SK-N-DZ (cell line): ENCODE measurements at places on chromosomes 1 and 21.

DNA sequence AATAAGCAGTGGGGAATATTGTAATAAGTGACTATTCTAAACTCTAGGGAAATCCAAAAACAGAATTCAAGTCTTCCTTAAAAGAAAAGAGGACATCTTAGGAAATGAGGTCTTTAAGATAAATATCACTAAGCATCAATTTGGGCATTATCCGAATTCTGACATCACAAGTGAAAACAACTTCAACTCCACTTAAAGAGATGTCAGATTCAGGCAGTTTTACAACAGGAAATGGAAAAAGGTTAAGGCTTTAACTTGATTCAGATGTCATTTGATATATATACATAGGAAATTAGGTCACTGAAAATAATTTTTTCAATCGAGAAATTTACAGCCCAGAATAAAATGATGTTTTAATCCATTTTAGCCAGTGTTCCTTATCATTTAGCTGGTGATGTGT, 435.4 kb downstream of the SETD4 start:
- DNase-seq = no peak

GRCh38 chr21:31133243-31133830, 95.1 kb upstream of the KRTAP19-8 start:
- no peak for DNase-seq

GRCh38 chr1:33332357-33332789, 11.5 kb upstream of the A3GALT2 start:
- no peak for DNase-seq

DNA sequence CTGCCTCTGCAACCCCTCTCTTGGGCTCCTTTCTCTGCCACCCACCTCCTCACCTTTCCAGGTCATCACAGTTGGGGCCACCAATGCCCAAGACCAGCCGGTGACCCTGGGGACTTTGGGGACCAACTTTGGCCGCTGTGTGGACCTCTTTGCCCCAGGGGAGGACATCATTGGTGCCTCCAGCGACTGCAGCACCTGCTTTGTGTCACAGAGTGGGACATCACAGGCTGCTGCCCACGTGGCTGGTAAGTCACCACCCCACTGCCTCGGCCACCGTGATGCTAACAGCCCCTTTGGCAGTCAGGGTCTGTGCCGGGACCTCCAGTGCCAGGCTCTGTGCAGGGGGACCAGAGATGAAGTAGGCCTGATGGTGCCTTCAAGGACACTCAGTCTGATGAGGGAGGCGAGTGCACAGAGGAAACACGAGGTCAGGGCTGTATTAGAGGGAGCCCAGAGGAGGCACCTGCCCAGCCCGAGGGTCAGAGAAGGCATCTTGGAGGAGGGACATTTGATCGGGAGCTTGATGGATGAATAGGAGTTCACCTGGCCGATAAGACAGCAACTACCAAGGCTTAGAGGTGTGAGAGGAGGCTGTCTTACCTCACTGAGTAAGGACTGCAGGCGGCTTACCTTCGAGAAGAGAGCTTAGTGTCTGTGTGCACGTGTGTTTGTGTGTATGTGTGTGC, 18.1 kb downstream of the PCSK9 start:
- DNase-seq = no peak

DNA sequence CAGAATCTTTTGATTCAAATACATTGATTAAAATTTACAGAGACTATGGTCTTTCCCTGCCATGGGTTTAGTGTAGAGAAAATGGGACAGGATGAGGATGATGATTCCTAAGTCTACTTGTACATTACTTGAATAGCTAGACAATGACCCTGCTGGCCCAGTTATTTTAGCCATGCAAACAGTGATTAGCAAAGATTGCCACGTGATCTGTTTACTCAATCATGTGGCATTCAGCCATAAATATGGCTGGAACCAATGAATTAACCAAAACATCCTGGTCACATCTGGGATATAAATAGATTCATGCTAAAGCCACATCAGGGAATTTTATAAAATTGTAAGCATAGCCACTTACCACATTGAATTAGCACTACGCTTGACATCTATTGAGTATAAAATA, 167.3 kb downstream of the PBX1 start:
- DNase-seq = no peak

- peak; percentile 11 for DNase-seq
Measured at GRCh38 chr1:95308276-95309030, 74.4 kb downstream of the RWDD3 start.

DNA sequence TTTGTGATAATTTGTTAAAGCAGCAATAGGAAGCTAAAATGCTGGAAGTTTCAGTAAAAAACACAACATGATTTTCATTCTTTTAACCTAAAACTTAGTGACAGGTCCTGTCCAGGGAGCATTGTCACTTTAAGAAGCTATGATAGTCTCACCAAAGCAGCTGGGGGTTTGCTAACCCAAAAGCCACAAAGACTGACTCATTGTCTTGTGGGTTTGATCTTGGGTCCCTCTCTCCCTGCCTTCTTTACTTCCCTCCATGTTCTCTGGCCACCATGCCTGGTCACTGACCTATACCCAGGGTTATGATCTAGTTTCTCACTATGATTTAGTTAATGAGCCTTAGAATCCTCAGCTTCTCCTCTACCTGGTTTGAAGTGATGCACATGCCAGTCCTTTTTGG, 213.5 kb upstream of the PTGFR start:
- no peak for DNase-seq

GRCh38 chr1:150780510-150780909, 14.9 kb upstream of the CTSS start:
- DNase-seq = no peak

DNA sequence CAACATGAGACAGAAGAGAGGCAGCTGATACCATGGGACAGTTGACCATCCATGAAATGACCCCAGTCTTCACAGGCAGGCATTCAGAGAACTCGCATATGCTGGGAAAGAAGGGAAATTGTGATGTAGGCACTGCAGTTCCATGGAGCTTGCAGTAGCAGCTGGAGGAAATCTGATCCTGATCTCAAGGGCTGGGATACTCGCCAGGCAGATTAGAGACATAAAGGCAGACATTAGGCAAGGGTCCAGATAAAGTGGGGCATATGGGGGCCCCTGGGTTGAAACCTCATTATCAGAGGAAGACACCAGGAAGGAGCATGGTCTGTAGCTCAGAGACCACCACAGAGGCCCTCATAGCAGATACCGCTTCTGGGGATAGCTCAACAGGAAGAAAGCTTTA, 48.7 kb upstream of the TNR start:
- no peak for DNase-seq

DNA sequence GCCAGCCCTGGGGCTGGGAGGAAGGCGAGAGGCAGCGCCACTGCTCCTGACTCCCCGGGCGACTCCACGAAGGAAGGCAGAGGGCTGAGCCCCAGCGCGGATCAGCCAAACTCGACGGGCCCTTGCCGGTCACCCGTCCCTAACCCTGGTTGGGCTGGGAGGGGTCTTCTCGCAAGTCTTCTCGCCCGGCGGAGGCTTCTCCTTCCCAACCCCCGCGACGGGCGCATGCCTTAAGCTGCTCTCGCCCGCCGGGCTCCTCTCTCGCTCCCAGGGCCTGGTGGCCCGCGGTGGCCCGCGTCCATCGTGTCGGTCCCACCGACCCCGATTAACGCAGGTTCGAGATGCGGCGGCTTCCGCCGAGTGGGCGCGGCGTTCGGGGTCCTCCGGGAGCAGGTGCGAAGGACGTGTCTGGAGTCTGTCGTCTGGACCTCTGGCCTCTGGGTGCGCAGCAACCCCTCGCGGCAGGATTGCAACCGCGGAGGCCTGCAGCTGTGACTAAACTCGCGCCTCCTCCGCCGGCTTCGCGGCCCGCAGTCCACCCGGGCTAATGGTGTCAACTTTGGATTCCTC, 29.0 kb upstream of the PPM1J start:
- DNase-seq = no peak

- DNase-seq = no peak
Measured at GRCh38 chr1:114105421-114105979, 48.2 kb downstream of the SYT6 start.

DNA sequence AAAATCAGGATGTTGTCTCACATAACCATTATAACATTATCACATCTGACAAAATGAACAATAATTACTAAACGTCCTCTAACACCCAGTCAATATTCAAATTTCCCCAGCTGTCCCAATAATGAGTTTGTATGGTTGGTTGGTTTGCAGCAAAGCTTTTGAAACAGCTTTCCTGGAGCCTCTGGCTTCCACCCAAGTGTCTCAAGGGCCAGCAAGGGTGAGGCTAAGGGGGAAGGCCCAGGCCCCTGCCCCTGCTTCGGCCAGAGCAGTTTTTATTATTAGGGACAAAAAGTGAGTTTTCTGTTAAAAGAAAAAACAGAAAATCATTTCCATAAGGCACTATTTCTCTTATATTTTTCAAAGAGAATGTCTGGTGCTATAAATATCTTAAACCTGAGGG, 19.1 kb upstream of the AVPR1B start:
- no peak for DNase-seq

- no peak for DNase-seq
Measured at GRCh38 chr1:187762118-187762517, 933.4 kb downstream of the PLA2G4A start.

GRCh38 chr1:905071-905749, 18.5 kb upstream of the SAMD11 start:
- peak; percentile 28 for DNase-seq

- DNase-seq = no peak
Measured at GRCh38 chr1:54120698-54121481, 31.9 kb downstream of the CDCP2 start.

- DNase-seq = no peak
Measured at GRCh38 chr1:224127925-224128819, 14.3 kb downstream of the FBXO28 start.

- DNase-seq = peak; percentile 57
Measured at GRCh38 chr1:234409328-234409727, 36.1 kb downstream of the COA6 start.

- no peak for DNase-seq
Measured at GRCh38 chr1:178575611-178576361, 62.9 kb downstream of the TEX35 start.

DNA sequence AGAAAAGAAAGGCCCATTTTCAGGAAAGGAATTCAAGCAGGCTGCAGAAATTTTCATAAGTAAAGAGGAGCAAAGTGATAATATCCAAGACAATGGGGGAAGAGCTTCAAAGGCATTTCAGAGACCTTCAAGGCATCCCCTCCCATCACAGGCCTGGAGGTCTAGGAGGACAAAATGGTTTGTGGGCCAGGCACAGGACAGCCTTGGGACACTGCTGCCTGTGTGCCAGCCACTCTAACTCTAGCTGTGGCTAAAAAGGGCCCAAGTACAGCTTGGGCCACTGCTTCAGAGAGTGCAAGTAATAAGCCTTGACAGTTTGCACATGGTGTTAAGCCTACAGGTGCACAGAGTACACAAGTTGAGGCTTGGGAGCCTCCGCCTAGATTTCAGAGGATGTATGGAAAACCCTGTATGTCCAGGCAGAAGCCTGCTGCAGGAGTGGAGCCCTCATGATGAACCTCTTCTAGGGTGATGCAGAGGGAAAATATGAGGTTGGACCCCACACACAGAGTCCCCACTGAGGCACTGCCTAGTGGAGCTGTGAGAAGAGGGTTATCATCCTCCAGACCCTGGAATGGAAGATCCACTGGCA, 51.8 kb upstream of the ZSWIM5 start:
- DNase-seq = no peak

- DNase-seq = no peak
Measured at GRCh38 chr1:7940745-7941436, at the start of gene TNFRSF9. TSS of gene TNFRSF9 (minus strand) at chr1:7940839. CDS start at chr1:7939994, 845 bp downstream.

- DNase-seq = no peak
Measured at GRCh38 chr1:155873860-155874259, 14.5 kb downstream of the SYT11 start.
